ENCODE measurements at places on chromosomes 1 and 21.

DNA sequence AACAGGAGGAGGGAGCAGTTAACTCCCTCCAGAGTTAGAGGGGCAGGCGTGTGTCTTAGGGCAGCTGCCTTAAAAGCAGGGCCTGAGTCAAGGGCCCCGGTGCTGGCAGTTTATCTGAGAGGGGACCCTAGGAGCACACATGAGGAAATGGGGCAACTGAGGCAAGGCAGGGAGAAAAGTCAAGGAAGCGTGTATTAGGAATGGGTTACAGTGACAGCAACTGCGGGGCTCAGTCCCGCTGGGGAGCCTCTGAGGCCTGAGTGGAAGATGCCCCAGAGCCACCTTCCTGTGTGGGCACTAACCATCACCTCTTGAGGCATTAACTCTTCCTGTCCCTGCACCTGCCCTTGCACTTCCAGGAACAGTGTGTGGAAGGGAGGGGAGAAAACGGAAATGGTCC, 276.3 kb downstream of the MATN1 start:
- DNase-seq: no peak

GRCh38 chr1:157682710-157683437, 17.7 kb downstream of the FCRL3 start:
- DNase-seq: no peak

- DNase-seq: no peak
These were observed 38.6 kb upstream of the ADGRL4 start for GRCh38 chr1:79044974-79045650.

- no peak for DNase-seq
These were observed at the start of gene NECTIN4 for GRCh38 chr1:161089251-161089924. Gene NECTIN4, minus strand, starts transcription at chr1:161089558. Its CDS starts 262 bp downstream, at chr1:161089296.

DNA sequence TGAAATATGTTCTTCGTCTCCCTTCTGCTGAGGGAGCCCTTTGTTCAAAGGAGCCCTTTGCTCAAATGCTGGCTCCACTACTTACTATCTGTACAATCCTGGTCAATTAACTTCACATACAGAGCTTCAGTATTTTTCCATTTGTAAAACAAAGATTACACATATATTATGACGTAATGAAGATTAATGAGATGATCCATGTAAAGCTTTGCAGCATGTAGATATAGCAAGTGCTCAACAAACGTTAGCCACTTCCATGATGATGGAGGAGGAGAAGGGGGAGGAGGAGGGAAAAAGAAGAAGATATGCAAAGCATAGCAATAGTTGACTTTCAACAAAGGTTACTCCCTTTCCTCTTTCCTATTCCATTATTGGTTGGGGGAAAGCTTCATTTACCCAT, 10.1 kb upstream of the DDAH1 start:
- no peak for DNase-seq

- DNase-seq: no peak
These were observed 215.1 kb downstream of the NCAM2 start for GRCh38 chr21:21213297-21213696.

DNA sequence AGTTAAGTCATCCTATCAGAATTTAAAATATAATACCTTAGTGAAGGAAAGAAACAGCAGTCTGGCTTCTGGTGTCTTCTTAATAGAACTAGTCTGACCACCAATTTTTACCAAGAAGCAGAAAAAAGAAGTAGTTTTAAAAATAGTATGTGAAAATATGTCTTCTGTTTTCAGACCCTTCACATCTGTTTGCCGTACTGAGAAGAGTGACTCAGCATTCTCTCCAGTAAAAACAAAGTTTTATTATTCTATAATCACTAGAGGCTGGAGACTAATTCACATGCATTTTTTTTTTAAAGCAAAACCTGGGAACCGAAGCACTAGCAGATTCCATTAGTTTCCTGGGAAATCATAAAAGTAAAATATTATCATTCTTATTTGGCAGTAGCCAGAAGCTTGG, 163.8 kb downstream of the COL24A1 start:
- DNase-seq: no peak

DNA sequence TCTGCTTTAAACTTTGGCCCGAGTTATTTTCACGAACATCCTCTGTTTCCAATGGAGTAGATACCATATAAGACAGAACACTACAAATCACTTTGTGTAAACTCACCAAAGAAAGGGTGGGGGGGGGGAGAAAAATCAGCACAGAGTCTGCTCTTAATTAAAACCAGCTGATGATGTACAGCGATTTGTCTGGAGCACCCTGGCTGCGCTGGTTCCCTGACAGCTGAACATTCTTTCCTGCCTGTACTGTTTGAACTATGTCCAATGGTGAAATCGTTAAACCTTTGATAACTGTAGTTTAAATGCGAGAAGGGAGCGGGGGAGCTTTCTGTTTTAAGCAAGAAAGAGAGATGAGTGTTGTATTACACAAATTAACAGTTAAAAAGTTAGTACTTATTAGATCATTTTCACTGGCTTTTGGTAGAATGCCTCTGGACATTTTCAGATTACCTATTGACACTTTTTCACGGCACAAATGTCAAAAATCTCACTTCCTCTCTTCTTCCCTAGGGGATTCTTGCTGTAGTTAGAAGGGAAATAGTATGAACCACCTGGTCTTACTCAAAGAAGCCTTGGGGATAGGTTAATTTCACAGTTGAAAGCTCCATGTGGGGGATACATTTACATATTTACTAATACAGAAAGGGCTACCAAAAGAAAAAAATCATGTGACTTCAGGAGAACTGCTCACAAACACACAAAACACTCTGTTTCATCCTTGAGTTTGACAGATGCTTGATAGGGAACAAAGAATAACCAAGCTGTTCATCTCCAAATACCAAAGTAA, 140.2 kb upstream of the RUNX1 start:
- DNase-seq: no peak

- DNase-seq: no peak
These were observed 86.6 kb downstream of the DMRTB1 start for GRCh38 chr1:53545663-53546408.

DNA sequence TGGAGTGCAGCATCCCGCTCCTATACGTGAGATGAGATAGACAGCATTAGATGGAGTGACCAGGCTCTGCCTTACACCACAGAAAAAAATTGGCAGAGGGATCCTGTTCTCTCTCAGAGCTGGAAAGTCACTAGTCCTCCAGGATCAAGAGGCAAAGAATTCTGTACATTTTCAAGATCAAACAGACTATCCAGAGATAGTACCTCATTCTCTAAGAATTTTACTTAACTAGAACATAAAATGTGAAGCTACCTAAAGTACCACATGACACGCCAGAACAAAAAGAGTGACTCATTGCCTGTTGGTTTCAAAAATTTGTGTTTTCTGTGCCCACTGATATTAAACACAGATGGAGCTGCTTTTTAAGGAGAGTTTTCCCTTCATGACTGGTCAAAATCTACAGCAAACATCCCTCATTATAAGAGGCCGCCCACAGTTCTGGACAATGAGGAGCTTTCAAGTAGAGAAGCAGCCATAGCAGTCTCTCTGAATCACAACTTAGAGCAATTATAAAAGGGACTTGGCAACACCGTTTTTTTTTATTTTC, 32.3 kb downstream of the CD160 start:
- no peak for DNase-seq
